ENCODE measurements at places on chromosomes 4 and X.

- peak overlapping the region; percentile 96 for H3K27ac ChIP-seq
- DNase-seq, result peak; percentile 6
Observed at GRCh38 chrX:1484638-1485019, 31.9 kb upstream of the ASMTL start.

DNA sequence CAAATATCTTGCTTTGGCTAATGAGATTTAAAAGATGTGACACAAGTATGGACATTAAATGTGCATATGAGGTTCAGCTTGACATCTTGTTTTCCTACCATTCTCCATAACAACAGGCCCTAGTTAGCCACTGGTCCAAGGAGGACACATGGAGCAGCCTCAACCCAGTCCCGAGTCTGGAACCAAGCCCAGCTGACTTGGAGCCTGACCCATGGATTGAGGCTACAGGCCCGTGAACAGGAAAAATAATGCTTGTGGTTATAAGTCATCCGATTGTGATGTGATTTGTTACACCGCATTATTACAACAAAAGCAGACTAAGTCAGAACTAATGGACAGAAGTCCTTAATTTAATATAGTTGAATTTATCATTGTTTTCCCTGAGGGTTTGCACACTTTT lies 123.2 kb upstream of the BANK1 start:
- H3K27me3 ChIP-seq, result peaks cover 12% of the 10 kb centered on the region
- no peak overlapping the region for H3K27ac ChIP-seq
- DNase-seq, result no peak
- no peaks in the 10 kb centered on the region for H3K36me3 ChIP-seq
- no peaks in the 10 kb centered on the region for H3K4me1 ChIP-seq

DNA sequence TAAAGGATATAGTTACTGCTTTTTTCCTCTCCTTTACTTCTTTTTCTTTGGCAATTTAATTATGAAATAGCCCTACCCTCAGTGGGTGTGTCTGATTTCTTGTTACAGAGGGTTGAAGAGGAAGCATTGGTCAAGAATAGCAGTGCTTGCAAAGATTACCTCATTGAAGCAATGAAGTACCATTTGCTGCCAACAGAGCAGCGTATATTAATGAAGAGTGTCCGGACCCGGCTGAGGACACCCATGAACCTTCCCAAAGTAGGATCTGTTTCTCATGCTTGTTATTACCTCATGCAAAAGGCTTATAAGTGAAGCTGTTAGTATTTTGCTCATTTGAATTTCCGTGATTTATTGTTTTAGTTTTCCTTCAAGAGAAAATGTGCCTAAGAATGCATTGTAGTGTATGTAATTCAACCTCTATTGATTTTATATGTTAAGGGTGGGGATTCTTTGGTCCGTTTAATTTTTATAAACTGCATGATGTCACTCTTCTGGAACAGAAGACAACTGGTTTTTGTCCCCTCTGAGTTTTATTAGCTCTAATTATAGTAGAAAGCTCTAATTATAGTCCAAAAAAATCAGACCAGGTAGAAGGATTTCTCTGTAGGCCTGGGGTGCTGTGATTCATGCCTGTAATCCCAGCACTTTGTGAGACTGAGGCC lies 27.9 kb upstream of the MSMO1 start:
- no peak overlapping the region for H3K27ac ChIP-seq
- no peak overlapping the region for H3K4me3 ChIP-seq
- DNase-seq, result no peak

DNA sequence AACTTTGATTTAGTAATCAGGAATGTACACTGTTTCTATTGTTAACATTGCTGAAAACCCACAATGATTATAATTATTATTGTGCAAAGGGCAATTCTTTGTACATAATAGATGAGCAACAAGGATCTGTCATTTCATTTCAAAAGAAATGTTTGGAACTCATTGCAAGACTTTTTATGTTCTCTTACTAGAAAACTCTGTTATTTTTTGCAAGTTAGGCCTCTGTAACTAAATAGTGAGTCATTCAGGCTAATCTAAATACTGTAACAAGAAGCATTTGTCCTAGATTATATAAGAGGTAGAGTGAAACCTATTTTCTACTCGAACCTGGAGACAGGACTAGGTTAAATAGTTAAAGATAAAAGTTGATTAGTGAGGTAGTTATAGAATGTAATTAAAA lies 93.2 kb upstream of the FAM47B start:
- no peak overlapping the region for H3K4me3 ChIP-seq
- no peaks in the 10 kb centered on the region for H3K27me3 ChIP-seq
- no peaks in the 10 kb centered on the region for H3K4me1 ChIP-seq
- H3K36me3 ChIP-seq, result no peaks in the 10 kb centered on the region
- no peak overlapping the region for H3K27ac ChIP-seq

DNA sequence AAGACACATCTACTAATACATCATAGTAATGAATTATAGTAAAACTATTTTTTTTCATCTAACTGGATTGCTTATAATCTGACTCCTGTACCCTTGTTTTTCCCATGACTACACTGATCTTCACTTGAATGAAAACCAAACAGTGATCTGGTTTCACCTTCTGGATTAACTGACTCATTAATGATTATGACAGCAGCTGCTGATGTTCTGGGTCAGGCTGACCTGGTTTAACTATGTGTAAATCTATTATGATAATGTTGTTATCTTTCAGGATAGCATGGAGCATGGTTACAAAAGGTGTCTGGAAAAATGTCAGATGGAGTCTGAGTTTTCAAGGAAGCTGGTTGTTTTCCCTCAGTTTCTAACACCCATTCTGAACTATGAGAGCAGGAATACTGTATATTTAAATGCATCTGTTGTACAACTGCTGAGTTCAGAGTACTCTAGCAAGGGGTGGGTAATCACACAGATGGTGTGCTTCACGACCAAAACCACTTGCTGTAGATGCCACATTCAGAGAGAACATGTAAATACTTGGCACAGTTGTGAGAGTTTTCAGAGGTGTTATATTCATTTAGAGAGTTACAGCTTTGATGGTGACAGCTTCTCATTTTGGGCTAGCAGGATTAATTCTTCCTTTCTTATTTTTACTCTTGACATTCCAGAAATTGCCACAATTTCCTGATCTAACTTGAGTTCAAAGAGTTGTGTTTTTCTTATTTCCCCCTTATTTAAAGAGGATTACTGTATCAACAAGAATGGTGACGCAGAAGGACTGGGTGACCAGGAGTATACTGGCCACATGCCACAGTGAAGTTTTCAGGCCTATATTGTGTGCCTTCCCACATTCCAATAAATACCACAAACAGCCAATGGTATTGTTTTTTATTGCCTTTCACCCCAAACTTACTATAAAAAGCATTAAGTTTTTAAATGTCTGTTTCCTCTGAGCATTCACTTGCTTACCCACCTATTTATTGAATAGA lies 249.7 kb upstream of the TET2 start:
- no peaks in the 10 kb centered on the region for H3K27me3 ChIP-seq
- H3K4me3 ChIP-seq, result no peak overlapping the region
- H3K27ac ChIP-seq, result no peak overlapping the region

DNA sequence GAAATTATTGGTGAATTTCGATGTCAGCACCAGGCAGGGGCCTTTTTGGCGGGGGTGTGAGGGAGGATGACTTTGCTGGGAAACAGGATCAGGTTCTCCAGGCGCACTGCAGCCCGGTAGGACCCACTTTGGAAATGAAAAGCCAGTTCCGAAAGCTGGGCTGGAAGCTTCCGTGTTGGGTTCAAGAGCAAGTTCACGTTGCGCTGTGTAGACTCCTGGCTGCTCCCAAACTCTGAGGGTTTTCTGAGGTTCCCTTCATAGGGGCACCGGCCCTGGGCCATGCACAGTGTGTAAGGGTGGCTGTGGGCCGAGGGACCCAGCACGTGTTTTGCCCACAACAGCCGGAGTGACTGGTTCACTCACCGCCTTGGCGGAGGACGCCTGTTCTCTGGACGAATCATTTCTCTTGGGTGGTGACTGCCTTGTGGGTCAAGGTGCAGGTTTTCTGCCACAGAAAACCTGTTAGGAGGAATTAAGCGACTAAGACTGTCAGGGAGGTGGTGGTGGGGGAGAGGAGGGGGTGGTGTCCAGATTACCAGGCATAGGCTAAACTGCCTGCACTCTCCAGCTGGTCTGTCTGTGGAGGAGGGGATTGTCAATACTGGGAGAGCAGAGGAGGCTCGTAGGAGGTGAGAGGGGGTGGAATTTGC lies 8.0 kb downstream of the SHOX start:
- no peak overlapping the region for H3K4me3 ChIP-seq
- H3K4me1 ChIP-seq, result peaks cover 22% of the 10 kb centered on the region
- no peak overlapping the region for H3K27ac ChIP-seq

GRCh38 chr4:109094056-109094455 lies 208.4 kb downstream of the COL25A1 start:
- no peak for DNase-seq
- no peaks in the 10 kb centered on the region for H3K27me3 ChIP-seq
- no peaks in the 10 kb centered on the region for H3K4me1 ChIP-seq
- H3K27ac ChIP-seq, result no peak overlapping the region

DNA sequence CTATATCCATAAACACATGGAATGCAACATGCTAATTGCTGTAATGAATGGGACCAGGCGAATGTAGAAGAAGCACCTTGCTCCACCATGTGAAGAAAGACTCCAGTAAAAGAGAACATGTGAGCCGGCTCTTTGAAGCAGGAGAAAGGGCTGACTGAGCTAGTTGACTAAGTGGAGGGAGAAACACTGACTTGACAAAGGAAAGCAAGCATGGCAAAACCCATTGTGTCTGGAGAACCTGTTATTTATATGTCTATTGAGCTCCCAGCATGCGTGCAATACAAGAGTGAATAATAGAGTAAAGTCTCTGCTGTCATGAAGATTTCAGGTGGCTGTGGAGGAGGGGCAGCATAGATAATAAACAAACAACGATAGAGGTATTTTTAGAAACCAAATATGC lies 559.9 kb downstream of the RAB28 start:
- H3K4me1 ChIP-seq, result no peaks in the 10 kb centered on the region
- H3K36me3 ChIP-seq, result no peaks in the 10 kb centered on the region
- H3K4me3 ChIP-seq, result no peak overlapping the region
- H3K27ac ChIP-seq, result no peak overlapping the region
- no peaks in the 10 kb centered on the region for H3K27me3 ChIP-seq

DNA sequence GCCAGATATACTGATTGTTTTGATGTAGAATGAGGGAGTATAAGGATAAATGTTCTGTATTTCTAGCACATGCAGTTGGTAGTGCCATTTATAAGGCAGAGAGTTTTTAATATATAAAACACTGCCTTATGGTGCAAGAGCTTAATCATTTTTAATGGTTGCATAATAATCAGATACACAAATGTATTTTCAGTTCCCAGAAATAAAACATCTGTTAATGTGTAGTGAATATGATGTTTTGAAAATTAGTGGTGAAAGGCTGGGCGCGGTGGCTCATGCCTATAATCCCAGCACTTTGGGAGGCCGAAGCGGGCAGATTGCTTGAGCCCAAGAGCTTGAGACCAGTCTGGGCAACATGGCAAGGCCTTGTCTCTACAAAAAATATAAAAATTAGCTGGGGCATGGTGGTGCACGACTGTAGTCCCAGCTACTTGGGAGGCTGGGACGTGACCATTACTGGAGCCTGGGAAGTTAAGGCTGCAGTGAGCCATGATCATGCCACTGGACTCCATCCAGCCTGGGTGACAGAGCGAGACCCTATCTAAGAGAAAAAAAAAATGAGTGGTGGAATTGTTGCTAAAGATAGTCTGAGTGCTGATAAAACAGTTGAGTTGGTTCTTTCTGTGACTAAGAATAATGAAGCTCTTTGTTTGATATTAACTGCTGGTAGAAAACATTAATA lies 29.3 kb downstream of the CLCN3 start:
- no peak overlapping the region for H3K4me3 ChIP-seq
- no peaks in the 10 kb centered on the region for H3K27me3 ChIP-seq
- DNase-seq, result no peak
- H3K36me3 ChIP-seq, result peaks cover 2% of the 10 kb centered on the region
- H3K27ac ChIP-seq, result no peak overlapping the region

GRCh38 chrX:51874123-51874522 lies 19.3 kb upstream of the MAGED1 start:
- H3K4me1 ChIP-seq, result peaks cover 14% of the 10 kb centered on the region
- no peak overlapping the region for H3K27ac ChIP-seq
- DNase-seq, result no peak
- peaks cover 2% of the 10 kb centered on the region for H3K36me3 ChIP-seq
- H3K27me3 ChIP-seq, result no peaks in the 10 kb centered on the region
- H3K4me3 ChIP-seq, result no peak overlapping the region

- H3K4me1 ChIP-seq, result no peaks in the 10 kb centered on the region
- no peaks in the 10 kb centered on the region for H3K27me3 ChIP-seq
- DNase-seq, result no peak
- H3K4me3 ChIP-seq, result no peak overlapping the region
- no peaks in the 10 kb centered on the region for H3K36me3 ChIP-seq
Observed at GRCh38 chrX:103754401-103754800, 22.2 kb upstream of the PLP1 start.

DNA sequence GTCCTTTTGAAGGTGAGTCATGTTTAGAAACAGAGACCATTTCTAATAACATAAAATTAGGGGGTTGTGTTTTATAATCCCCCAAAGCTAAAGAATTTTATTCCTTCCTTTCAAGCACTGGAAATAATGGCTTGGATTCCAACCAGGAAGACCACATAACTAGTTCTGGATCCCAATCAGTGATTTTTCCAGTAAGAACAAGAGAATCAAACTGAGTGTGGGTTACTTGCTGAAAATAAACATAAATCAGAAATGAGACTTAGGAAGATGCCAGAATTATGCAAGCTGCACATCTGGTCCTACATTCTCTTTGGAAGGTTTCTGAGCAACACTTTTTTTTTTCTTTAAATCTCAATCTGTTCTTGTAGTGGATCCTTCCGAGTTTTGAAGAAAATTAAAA lies 76.3 kb downstream of the SOWAHB start:
- DNase-seq, result no peak
- no peak overlapping the region for H3K27ac ChIP-seq
- peaks cover 51% of the 10 kb centered on the region for H3K27me3 ChIP-seq
- no peaks in the 10 kb centered on the region for H3K36me3 ChIP-seq
- no peak overlapping the region for H3K4me3 ChIP-seq
- no peaks in the 10 kb centered on the region for H3K4me1 ChIP-seq

DNA sequence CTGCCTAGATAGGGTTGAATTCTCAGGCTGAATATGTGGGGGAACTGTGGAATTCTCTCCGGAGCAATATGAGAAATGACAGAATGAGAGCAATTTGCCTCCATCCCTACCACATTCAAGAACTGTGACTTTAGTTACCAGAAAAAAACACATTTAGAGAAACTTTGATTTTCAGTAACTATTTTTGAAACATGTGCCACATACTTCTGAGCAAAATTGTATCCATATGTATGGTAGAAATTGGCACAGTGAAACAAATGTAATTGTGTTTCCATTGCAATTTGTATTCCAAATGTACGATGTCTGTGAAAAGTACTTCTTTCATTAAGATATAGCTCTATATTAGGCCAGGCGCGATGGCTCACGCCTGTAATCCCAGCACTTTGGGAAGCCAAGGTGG lies 5.5 kb upstream of the KLHL8 start:
- no peaks in the 10 kb centered on the region for H3K4me1 ChIP-seq
- H3K27ac ChIP-seq, result no peak overlapping the region
- peaks cover 13% of the 10 kb centered on the region for H3K27me3 ChIP-seq
- DNase-seq, result no peak
- H3K4me3 ChIP-seq, result no peak overlapping the region
- no peaks in the 10 kb centered on the region for H3K36me3 ChIP-seq

All from central memory CD8-positive, alpha-beta T cell (primary cell).